Retina (tissue), 1 donor: ENCODE measurements at places on chromosomes 12 and 14.

DNA sequence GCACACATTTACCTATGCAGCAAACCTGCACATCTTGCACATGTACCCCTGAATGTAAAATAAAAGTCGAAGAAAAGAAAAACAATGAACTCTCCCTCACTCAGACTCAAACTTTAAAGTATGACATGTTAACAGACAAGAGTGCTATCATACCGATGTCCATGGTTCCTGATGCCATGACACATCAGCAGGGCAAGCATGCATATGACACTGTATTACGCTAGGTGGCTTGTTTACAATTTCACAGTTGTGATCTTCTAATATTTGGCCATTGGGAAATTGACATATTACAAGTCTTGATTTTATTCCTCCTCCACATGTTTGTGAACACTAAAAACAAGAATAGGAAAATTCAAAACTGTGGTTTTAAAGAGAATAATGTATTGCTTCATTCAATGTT lies 126.6 kb downstream of the ADAMTS20 start:
- DNase-seq, result no peak

DNA sequence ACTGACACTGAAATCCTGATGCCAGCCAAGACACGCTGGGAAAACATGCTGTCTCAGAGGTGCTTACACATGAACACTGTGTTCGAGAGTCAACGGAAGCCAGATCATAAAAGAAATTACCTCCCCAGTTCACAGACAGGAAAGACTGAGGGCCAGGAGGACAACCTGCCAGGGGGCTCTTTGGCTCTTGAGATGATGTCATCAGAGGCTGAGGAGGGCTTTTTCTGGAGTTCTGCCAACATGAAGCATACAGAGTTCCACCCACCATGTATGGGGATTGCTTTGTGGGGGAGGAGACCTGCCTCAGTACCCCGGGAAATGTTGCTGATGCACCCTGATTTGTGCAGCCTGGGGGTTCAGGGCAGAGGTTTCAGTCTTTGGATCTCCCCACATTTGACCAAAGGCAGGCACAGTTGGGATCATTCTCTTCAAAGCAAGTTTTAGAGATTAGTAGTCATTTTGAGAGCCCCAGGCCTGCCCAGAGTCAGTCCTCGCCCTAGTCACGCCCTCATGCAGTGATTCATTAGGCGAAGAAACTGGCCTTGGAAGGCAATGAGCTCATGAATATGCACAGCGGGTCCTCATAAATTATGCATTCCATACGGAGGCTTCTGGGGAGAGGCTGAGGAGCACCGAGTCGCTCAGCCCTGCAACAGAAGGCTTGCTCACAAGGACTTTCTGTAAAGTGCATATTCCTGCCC lies 34.9 kb upstream of the EML1 start:
- no peak for DNase-seq

GRCh38 chr12:97425380-97425779 lies 37.2 kb upstream of the RMST start:
- DNase-seq, result no peak

DNA sequence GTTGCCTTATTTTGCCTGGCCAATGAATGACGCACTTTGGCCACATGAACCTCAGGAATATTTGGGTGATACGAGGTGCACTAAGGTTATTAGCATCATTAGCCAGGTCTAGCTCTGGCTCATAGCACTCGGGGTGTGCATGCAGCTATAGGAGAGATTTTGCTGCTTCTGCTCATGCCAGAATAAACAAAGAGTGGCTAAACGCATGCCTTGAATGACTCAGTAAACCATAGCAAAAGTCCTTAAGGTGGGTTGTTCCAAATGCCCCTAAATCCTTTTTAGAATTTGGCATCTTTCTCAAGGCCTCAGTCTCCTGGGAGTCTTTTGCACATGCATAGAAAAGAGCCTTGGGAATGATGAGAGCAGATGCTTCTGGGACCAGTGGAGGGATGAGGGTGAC lies 343.7 kb upstream of the FKBP4 start:
- no peak for DNase-seq

DNA sequence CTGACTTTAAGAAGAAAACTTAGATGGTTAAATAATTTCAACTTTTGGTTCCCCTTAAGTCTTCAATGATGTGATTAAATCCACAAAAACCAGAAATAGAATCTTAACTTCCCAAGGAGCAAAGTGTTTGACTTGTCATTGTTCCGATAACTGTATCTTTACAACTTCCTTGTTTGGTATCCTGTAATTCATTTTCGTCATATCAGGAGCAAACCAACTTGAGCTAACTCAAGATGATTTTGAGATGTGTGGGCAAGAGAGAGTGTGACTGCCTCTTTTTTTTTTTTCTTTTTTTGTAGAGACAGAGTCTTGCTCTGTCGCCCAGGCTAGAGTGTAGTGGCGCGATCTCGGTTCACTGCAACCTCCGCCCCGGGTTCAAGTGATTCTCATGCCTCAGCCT lies 25.3 kb downstream of the DRAM1 start:
- DNase-seq, result no peak
